Motor neuron (in vitro differentiated cells): ENCODE measurements at places on chromosomes 5 and 9. TPM values are rescaled to one million over a fixed set of nuclear protein-coding genes. Genes with fewer than 3 reads are reported as not detected.

GRCh38 chr9:37988041-37988440 lies 81.0 kb downstream of the SHB start:
- ATAC-seq: no peak

GRCh38 chr9:131740898-131741297 lies 1.0 kb upstream of the RAPGEF1 start:
- no peak for ATAC-seq

RETREG1 gene
- total RNA-seq: 9.0 and 9.6 TPM in 2 replicates

OR1J2 gene
- not detected in 2 replicates for total RNA-seq

PCDHGA8 gene
- total RNA-seq: 0.33 and 0.41 TPM in 2 replicates

SHISAL2B gene
- not detected in 2 replicates for total RNA-seq
